Activated T-helper 17 cell treated with anti-CD3 and anti-CD28 coated beads, Interleukin-2, amount 50 U/mL, for 72 hours (primary cell): ENCODE measurements at places on chromosomes 2 and 18. TPM values are rescaled to one million over a fixed set of nuclear protein-coding genes. Genes with fewer than 3 reads are reported as not detected.

Gene NT5DC4
- not detected for total RNA-seq

Gene GKN1
- total RNA-seq, result not detected

Gene SPIRE1
- total RNA-seq, result 5.0 TPM

Gene CCDC74B
- 4.4 TPM for total RNA-seq

Gene CTAGE1
- not detected for total RNA-seq

Gene IL36G
- total RNA-seq, result 0.48 TPM

Gene TRIM43
- total RNA-seq, result 0.17 TPM

Gene CERKL
- not detected for total RNA-seq
